ENCODE measurements at places on chromosomes 6 and 20.

DNA sequence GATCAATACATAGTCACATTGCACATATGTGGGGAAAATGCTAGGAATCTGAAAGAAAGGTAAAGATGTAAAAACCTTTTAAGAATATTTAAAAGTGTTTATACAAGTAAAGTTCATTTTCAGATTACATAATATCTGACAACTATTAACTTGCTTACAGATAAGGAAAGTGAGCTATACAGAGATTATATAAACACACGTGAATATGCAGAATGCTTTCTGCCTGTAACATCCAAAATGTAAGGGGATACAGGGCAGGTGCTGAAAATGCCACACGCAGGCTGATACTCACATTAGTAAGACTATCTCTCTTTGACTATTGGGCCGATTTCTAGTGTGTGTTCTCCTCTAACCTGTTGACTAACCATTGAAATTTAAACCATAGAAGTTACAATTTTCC is 17.9 kb upstream of the MAP7 start:
- no peak for DNase-seq

DNA sequence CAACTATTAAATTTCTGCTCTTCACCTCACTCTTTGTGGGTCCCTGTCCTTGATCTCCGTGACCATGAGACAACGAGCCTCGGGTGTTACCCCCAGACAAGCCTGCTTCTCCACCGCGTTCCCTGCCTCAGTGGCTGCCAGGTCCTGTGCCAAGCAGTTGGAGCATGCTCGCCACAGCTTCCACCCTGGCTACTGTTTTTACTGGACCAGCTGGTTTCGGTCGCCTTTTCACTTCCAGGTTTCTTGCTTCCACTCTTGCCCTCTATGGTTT is 5.6 kb downstream of the TP53RK start:
- DNase-seq: no peak

DNA sequence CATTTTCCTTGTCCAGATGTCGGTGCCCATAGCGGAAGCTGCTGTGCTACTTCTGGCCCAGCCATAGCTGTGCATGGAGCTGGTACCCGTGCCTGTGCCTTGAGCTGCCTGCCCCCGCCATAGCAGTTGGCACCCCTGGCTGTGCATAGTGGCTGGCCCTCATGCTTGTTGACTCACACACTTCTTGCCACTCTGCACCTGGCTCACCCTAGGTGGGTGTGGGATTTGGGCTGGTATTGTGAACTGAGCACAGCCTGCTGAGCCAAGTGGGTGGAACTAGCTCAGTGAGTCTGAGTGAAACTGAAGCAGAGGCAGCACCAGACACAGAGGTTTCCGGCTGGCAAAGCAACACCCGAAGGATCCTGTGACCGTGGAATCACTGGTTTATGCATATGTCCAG is 689.5 kb upstream of the EYS start:
- no peak for DNase-seq

DNA sequence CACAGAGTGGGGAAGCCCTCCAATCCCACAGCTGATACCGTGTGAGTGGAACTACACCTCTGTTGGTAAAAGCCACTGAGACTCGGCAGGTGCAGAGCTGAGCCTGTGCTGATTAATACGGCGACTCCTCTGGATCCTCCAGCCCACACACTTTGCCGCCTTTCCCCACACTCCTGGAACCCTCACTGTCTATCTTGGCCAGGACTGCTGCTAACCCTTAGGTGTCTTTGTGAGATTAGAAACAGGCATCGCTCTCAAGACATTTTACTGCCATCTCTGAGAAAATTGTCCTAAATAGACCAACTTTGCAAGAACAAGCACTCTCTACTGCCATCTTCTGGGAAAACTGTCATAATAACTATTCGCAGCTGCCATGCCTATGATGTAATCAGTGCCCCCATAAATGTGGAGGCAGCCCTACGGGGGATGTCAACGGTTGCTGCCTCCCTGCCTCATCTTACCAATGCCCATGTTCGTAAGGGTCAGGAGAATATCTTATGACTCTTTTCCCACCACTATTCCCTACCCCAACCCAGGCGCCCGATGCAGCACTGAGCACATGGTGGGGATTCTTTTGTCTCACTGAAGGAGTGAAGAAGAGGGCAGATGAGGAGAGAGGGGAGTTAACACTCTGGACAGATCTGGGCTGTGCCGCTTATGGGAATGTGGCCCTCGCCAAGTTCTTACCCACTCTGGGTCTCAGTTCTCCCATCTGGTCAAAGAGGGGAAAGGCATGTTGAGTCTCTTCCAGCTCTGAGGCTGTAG is 26.1 kb upstream of the KCNB1 start:
- no peak for DNase-seq

GRCh38 chr20:32674362-32674789 is 635 bp upstream of the C20orf203 start:
- peak; percentile 67 for DNase-seq

GRCh38 chr20:54435015-54435414 is 40.4 kb upstream of the DOK5 start:
- DNase-seq: no peak

DNA sequence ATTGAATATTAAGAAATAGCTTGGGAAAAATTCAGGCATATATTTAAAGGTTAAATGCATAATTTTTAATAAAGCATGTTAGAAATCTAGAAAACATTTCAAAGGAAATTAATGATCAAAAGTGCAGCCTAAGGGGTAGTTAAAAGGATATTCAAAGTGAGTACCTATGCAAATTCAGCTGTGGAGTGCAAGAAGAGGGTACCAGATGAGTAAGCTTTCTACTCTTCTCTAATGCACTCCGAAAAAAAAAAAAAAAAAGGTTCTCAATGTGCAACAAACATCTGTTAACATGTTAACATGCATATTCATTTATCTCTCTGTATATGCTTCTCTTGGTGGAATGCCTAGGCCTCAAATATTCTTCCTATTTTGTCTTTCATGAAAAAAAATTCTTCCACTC is 32.0 kb upstream of the KATNA1 start:
- no peak for DNase-seq

GRCh38 chr20:12557224-12557623 is 451.5 kb upstream of the SPTLC3 start:
- no peak for DNase-seq

GRCh38 chr6:13648850-13649249 is 33.7 kb downstream of the NOL7 start:
- DNase-seq: no peak

GRCh38 chr6:109791301-109791700 is 100.2 kb downstream of the FIG4 start:
- no peak for DNase-seq

DNA sequence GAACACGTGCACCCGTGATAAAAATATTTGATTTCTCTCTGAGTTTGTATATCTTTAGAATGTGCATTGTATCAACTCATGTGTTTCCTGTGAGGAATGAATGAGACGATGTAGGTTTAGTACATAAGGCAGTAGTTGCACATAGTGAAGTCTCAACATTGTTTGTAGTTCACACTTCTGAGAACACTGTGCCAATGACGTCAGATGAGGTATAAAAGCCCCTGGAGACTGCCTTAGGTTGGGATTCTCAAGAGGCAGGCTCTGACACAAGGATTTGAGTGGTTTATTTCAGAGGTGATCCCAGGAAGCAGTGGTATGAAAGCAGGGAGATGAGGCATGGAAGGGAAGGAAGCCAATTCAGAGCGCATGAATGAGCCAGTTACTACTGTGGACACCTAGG is 2.6 kb upstream of the NKAIN2 start:
- no peak for DNase-seq

- no peak for DNase-seq
Observed at GRCh38 chr6:15444081-15444731, 198.3 kb downstream of the JARID2 start.

DNA sequence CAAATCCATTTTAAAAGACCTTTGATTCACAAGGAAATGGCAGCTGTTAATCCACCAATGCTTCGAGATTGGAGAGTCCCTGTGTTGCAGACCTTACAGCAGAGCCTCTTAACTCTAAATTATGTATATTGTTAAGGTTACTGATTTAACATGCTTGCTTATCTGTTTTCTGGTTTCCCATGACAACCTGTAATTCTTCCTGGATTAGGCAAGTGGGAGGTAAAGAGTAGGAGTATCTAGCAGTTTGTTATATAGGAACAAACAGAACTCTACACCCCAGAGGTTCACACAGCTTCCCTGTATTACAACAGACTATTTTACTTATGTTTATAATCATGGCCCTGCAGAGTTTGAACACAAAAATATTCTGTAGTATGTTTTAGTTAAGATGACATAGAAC is 39.5 kb downstream of the NKX2-4 start:
- no peak for DNase-seq

DNA sequence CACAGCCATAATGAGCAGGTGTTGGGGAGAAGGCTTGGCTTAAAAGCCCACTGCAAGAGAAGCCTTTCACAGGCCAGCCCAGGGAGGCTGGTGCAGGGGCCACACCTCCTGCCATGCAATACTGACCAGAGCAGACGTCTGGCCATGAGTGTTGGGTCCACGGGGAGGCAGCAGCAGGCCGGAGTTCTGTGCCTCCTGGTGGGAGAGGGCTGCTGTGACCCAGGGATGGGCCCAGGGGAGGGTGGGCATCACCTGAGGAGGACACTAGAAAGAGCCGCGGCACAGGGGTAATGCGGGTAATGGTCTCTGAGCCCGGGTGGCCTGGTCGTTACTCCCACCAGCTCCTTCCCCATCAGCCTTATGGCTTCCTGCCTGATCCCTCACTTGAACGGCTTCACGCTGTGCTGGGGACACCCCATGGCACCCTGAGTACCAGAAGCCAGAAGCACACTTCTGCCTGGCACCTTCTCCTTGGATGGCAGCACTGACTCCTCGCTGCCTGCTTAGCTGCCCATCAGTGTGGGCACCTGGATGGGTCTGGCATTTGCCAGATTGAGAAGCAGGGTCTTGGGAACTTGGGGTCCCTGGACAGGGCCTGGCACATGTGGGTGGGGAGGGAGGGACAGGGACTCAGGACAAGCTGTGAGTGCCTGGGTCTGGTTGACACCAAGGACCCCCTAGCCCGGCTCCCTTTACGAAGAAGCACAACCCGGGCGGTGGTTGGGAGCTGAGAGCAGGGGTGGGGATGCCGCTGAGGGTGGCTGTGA is 108.8 kb downstream of the ASXL1 start:
- no peak for DNase-seq

DNA sequence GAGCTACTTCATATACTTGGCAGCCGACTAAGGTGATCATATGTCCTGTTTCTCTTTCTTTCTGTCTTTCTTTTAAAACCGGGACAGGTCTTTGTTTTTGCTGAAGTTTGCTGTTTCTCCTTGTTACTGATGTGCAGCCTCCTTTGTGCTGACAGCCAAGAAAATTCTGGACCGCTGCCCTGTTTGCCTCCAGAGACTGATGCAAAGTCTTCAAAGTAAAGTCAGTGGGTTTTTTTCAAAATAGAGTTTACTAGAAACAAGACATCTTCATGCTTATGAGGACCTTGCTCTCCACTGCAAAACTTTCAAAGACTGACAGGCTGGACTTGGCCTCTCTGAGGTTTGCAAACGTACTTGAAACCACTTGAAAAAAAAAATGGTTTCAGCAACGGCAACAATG is 510.5 kb upstream of the MAP3K7 start:
- no peak for DNase-seq

DNA sequence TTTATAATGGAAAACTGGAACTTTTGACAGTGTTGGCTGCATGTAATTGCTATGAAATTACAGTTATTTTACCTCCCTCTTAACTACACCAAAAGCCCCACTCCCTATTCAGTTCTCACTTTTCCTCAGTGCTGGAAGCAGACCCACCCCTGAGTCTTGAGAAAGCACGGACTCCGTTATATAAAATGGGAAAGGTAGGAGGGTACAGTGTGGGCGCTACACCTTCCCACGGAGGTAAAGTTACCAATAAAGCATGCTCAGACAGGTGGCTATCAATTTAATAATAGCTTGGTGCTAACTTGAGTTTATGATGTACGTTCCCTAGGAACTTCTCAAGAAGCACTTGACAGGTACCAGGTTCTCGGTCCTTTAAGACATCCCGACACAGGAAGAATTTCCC is 59.0 kb downstream of the CLIC5 start:
- DNase-seq: no peak

GRCh38 chr6:30325873-30326525 is 728 bp upstream of the TRIM39 start:
- peak; percentile 68 for DNase-seq

GRCh38 chr6:12233693-12234571 is 56.2 kb upstream of the EDN1 start:
- DNase-seq: no peak

GRCh38 chr6:45424451-45424861 is 46.7 kb upstream of the SUPT3H start:
- DNase-seq: no peak

GRCh38 chr20:34190679-34191090 is 50.5 kb upstream of the ASIP start:
- DNase-seq: peak; percentile 8

DNA sequence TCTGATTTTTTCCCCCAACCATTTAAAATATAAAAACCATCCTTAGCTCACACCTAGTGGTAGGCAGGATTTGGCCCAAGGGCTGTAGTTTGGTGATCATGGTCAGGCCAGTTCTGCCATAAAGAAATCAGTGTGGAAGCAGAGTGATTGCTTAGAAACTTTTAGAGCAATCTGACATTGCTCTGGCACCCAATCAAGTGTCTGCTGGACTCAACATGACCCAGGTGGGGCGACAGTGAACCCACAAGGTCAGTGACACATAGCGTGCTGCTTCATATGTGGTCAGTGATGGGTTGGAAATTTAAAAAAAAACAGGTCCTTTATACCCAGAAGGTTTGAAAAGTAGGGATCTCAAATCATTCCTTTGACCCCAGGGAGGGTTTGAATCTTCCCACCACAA is 107.9 kb downstream of the BANF2 start:
- DNase-seq: no peak

GRCh38 chr6:92930171-92930570 is 489.2 kb downstream of the EPHA7 start:
- no peak for DNase-seq

DNA sequence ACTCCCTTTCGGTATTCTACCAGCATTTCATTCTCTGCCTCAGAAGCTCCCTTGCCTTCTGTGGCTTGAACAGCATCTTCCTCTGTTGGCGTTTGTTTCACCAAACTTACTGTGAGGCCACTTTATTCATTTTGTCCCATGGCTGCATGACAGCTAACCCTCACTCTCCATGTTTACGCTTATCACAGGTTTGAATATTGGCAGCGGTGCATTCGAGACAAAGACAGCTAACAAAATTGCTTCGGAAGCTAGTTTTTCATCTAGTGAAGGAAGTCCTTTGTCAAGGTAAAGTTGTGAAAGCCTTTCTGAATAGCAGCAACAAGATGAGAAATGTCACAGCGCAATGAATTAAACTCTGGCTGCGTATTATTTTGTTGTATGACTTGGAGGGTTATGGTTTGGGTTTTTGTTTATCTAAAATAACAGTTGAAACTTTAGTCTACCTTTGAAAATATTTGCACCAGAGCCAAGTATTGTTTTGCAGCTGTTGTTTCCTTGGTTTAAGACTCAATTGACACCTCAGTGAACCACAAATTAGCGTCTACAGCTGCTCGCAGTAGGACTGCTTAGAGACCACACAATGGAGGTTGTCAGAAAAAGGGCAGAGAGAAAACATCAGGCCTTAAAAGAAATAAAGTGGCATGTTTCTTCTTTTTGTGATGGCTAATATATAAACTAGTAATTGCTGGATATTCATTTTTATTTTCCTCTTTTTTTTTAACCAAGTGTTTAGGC is 70.4 kb upstream of the XRN2 start:
- DNase-seq: no peak

GRCh38 chr20:38426006-38426897 is 8.9 kb downstream of the SNHG17 start:
- DNase-seq: no peak

GRCh38 chr6:106383573-106383972 is 23.1 kb downstream of the CRYBG1 start:
- no peak for DNase-seq

Measured in stimulated activated CD4-positive, alpha-beta T cell treated with anti-CD3 and anti-CD28 coated beads, Interleukin-12 subunit alpha, Interleukin-12 subunit beta, amount 100 ng/mL, for 4 hours (primary cell).